ENCODE measurements at places on chromosomes 2 and 18.

GRCh38 chr2:1156059-1156458 is 205.4 kb downstream of the SNTG2 start:
- no peak for DNase-seq

GRCh38 chr2:120699292-120699691 is 36.4 kb upstream of the GLI2 start:
- DNase-seq: no peak

- no peak for DNase-seq
Observed at GRCh38 chr18:11990539-11990938, 9.2 kb downstream of the IMPA2 start.

DNA sequence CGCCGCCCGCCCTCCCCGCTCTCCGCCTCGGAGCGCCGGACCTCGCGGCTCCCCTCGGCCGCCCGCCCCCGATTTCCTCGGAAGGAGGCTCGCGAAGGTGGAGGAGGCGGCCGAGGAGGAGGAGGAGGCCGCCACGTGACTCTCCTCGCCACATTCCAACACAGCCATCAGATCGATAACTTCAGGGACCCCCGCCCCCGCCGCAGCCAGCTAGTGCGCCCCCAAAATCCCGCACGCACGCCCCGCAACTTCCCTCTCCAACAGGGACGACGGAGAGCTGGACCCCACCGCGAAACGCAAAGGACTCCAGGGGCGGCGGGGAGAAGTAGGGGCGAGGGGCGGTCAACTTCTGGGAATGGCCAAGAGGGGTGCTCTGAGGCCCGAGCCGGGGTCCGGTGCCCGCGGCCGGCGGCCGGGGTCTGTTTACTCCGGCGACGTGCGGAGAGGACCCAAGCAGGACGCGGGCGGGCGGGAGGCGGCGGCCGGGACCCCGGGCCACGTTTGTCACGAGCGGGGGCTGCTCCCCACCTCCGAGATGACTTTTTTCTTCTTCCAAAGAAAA is 2.0 kb downstream of the ZNF521 start:
- peak; percentile 40 for DNase-seq

DNA sequence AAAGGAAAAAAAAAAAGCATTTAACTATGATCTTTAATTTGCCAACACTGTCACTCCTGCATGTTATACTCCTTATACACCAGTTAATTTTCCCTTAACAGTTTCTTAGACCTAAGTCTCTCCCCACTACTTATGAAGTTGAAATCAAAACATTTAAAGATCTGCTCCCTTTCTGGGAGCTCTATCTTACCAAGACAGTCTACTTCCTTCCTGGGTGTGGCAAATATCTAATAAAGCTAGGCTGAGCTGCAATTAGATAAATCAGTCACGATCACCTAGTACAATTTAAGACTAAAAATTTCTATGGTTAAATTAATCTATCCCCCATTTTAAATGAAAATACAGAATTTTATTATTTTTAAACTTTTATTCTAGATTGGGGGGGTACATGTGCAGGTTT is 33.4 kb downstream of the PUM2 start:
- no peak for DNase-seq

Data from fibroblast of skin of right biceps (primary cell).